ENCODE measurements at places on chromosomes 2 and 18.

GRCh38 chr2:23545396-23545795, 160.4 kb downstream of the KLHL29 start:
- DNase-seq, result no peak

DNA sequence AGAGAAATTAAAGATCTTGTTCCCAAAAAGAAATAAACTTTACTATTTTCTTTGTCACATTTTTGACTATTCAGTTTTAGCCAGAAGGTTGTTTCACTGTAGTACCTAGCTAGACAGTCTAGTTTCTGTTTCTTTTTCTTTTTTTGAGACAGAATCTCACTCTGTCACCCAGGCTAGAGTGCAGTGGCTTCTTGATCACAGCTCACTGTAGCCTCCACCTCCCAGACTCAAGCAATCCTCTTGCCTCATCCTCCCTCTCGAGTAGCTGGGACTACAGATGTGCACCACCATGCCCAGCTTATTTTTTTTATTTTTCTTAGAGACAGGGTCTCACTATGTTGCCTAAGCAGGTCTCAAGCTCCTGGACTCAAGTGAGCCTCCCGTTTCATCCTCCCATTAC, 2.2 kb downstream of the RBM45 start:
- no peak for DNase-seq

GRCh38 chr2:240725671-240726070, 34.0 kb downstream of the AQP12A start:
- DNase-seq, result no peak

GRCh38 chr2:10709290-10709939, 12.0 kb upstream of the ATP6V1C2 start:
- DNase-seq, result no peak

DNA sequence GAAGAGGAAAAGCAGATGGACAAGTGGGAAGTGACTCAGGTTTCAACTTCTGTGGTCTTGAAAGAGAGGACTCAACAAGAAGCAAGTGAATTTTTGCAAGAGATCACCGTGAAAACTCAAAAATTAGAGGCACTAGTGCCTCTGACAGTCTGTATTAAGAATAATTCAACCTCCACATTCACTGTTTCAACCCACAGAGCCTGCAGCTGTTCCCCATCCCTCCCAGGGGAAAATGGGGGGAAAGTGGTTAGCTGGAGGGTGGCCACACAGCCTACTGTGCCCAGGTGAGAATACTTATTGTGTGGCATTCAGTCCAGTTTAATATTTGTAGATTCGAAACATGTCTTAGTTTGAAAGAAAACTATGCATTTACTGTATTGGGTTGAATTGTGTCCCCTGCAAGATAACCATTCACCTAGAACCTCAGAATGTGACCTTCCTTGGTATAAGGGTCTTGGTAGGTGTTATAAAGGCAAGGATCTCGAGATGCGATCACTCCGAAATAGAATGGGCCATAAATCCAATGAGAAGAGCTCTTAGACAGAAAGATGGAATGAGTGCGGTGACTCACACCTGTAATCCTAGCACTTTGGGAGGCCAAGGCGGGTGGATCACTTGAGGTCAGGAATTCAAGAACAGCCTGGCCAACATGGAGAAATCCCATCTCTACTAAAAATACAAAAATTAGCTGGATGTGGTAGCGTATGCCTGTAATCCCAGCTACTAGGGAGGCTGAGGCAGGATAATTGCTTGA, 94.3 kb downstream of the IRS1 start:
- DNase-seq, result no peak

DNA sequence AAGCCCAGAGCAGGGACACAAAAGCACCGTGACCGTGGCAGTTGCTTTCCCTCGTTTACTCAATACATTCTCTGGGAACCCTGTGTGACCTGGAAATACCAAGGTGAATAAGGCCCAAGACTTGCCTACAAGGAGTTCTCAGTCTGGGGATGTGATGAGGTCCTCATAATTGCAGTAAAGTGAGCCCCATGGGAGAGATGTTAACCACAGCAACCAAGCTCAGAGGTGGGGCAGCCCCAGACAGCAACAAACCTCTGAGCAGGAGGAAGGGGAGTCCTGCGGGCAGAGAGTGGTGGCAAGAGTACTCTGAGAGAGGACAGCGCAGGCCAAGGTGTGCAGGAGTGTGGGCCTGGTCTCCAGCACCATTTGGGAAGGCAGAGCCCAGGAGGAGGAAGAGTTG, 91.6 kb downstream of the TTC32 start:
- no peak for DNase-seq

GRCh38 chr2:116074161-116074560, 1631.7 kb downstream of the DPP10 start:
- DNase-seq, result no peak

DNA sequence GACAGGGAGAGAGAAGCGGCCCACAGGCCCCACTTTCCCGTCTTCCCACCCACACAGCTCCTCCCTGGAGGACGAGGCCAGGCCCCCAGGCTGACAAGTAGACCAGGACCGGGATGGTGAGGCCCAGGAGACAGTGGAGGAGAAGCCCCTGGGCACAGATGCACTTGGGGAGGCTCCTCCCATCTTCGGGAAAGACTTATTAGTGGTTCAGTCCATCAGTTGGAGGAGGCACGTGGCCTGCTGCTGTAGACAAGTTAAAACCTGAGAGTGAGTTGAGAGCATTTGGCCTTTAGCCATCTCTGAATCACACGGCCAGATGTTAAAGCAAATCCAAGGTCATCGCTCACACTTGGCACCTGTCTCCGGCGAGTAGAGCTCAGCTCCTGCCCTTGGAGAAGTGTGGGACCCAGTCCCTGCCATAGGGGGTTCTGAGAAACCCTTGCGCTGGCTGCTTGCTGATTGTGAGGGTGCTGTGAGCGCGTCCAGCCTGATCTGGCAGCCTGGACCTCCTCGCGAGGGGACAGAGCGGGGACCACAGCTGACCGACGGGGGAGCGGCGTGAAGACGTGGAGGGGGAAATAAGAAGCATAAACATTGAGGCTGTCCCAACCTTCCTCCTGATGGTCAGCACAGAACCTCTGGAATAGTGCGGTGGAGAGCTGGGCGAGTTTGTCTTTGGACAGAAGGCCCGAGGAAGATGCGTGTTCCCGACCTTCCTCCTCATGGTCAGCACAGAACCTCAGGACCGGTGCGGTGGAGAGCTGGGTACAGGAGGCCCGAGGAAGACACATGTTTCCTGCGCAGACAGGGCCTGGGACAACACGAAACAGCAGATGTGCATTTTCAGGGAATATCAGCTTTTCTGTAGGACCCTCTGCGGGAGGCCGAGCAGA, 24.7 kb upstream of the ALLC start:
- DNase-seq, result peak; percentile 6

All from CD8-positive, alpha-beta T cell (primary cell).